ENCODE measurements at places on chromosomes 7 and 10.
A peak's percentile ranks its signal among the peaks of the same experiment; 100 is the strongest.

DNA sequence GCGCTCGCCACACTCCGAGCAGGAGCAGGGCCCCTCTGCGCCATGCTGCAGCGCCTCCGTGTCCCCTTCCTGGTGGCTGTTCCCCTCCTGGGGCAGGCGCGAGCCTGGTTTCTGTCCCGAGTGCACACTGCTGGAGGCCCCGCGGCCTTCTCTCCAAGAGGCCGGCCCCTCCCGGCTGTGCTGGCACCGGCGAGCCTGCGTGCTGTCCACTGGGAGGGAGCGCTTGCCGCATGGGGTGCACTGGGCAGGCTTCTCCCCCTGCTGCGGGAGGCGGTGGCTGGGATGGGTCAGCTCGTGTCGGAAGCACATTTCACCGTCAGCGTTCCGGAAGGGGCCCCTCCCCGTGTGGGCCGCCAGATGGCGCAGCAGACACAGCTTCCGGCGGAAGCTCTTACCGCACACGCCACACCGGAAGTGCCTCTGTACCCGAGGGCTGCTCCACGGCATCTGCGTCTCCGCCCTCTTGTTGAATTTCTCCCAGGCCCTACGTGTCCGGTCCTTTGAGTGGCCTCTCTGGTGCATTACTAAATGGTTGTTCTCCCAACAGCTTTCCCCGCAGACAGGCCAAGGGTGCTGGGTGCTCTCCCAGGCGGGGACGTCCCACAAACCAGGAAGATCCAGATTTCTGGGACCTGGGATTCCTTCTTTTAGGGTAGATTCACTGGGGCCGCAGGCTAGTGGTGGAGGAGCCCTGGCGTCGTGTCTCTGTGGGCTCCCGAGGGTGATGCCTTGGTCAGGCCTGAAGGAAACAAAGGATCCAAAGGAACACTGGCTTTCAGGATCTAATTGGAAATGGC, 18.7 kb downstream of the ZNF786 start:
- DNase-seq: no peak

- peak; percentile 21 for DNase-seq
Measured at GRCh38 chr10:30581779-30582380, 47.7 kb downstream of the LYZL2 start.

GRCh38 chr7:2613098-2613930, 18.5 kb upstream of the TTYH3 start:
- DNase-seq: no peak

GRCh38 chr10:52474265-52474664, 160.2 kb downstream of the DKK1 start:
- no peak for DNase-seq

DNA sequence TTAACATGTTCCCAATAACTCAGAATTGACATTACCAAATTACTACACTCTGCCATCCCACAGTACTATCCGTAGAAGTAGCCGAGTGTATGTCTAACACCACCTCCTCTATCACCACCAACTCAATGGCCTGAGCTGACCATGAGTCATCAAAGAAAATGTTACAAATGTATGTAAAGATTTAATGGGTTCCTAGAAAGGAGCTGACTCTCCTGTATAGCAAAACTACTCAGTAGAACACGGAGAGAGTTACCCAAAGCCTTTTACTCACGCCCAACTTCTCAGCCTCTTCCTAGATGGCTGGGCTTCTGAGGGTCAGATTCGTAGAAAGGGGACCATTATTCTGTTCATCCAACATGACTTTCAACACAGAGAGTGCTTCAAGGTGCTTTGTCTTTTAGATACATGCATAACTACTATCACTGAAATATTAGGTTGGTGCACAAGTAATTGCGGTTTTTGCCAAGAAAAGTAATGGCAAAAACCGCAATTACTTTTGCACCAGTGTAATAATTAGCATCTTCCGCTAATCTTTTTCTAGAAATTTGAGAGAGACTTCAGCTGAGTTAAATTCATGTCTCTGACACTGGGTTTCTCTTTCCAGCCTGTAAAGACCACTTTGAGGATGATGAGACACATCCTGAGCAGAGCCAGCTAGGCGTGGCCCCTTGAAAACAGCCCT, 24.0 kb upstream of the NANOS1 start:
- DNase-seq: no peak

DNA sequence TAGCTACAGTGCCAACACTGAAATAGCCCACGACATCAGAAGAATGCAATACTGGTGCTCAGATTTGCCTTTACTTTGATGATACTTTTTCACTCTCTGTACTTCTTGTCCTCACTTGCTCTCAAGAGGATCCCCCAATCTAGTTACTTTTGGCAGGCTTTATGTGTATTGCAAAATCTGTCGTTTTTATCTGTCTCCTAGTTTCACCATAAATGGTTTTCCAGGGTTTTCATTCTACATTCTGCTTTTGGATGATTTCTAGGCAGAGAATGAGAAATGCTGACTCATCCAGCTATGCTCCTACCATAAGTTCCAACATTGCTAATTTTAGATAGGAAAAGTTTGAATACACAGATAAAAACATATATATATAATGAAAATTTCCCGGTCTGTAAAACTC, 659.5 kb upstream of the NRG3 start:
- DNase-seq: no peak

DNA sequence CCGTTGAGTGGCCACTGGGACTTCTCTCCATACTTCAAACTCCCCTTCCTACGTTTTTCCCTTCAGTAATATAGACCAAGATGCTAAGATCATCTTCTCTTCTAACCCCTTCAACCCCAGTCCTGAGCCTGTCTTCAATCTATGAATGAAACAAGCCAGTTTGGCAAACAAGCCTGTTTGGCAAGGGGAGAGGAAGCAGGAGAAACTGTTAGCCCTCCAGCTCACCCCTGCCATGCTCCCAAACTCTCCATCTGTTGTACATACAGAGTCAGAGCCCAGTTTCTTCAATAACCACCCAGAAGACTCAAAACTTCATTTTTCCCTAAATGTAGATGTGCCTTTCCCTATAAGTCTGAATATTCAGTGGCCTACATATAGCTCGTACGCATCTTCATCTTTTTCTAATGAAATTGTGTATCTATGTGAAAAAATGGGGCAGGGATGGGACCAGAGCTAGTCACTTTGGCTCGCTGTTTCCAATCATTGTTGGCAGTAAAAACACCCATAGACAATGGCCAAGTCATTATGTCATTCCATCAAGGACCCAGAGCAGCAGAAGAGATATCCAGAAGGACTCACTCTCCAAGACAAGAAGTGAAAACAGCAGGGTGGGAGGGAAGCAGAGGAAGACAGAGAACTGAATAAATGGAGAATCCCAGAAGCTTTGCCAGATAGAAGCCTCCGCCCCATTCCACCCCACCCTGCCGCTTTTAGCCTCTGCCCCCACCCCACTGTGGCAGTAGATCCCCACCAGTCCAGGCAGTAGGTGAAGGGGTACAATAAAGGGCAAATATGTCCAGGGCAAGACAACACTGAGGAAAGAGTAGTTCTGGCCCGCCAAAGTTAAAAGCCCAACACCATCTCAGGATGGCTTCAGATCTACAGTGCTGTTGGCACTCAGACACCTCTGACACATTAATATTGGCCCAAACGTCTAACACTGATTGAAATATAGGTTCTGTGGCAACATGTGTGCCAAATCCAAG, 87.3 kb downstream of the DOCK4 start:
- no peak for DNase-seq

GRCh38 chr7:78073609-78074382, 275.2 kb downstream of the PHTF2 start:
- peak; percentile 70 for DNase-seq

- DNase-seq: no peak
Measured at GRCh38 chr10:97399843-97400545, 1.1 kb downstream of the RRP12 start.

GRCh38 chr10:81877596-81877995, 2.6 kb downstream of the NRG3 start:
- DNase-seq: no peak

DNA sequence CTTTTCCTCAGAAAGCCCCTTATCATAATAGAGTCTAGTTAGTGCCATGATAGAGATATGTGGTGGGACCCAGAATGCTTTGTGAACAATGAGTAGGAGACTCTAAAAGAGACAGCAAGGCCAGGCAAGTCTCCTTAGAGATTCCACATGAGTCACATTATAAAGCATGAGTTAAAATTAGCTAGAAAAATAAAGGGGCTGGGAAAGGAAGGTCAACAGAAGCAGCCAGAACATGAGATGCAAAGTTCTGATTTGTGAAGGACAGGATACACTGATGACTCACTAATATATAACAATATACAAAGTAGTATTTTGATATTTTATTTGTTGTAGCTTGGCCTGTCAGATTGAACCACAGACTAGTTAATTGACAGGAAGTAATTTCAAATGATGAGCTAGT, 25.3 kb upstream of the SNX13 start:
- DNase-seq: no peak

GRCh38 chr10:113691381-113691780, 11.7 kb downstream of the CASP7 start:
- DNase-seq: no peak

GRCh38 chr7:39414224-39415035, 151.8 kb upstream of the YAE1 start:
- peak; percentile 66 for DNase-seq

DNA sequence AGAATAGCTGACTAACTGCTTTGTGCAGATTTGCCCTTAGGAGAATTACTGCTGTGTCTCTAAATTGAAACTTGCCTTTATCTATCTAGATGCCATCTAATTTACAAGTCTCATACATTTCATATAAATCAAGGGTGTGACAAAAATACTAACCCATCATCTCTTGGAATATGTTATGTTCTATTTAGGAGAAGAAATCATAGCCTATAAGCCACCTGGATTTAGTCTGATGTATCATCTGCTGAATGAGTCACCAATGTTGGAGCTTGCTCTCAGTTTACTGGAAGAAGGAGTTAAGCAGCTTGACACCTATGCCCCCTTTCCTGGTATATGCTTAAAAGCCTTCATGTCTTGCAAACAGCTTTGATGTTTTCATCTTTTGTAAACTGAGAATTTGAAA, 43.5 kb downstream of the NUP205 start:
- DNase-seq: no peak

DNA sequence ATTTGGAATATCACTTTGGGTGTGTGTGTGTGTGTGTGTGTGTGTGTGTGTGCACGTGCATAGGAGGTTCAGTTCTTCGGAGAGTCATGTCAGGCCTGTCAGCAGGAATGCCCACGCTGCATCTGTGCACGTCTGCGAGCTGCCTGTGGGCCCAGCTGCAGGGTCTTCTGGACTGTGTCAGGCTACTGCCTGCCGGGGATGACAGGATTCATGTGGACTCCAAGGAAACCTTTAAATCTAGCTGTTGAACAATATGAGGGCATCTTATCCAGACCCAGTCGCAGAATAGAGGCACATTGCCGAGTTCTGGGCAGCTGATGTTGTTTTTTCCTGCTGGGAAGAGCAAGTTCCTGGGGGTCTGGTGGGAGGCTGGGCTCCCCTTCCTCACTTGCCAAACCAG, 19.0 kb downstream of the AQP1 start:
- no peak for DNase-seq

DNA sequence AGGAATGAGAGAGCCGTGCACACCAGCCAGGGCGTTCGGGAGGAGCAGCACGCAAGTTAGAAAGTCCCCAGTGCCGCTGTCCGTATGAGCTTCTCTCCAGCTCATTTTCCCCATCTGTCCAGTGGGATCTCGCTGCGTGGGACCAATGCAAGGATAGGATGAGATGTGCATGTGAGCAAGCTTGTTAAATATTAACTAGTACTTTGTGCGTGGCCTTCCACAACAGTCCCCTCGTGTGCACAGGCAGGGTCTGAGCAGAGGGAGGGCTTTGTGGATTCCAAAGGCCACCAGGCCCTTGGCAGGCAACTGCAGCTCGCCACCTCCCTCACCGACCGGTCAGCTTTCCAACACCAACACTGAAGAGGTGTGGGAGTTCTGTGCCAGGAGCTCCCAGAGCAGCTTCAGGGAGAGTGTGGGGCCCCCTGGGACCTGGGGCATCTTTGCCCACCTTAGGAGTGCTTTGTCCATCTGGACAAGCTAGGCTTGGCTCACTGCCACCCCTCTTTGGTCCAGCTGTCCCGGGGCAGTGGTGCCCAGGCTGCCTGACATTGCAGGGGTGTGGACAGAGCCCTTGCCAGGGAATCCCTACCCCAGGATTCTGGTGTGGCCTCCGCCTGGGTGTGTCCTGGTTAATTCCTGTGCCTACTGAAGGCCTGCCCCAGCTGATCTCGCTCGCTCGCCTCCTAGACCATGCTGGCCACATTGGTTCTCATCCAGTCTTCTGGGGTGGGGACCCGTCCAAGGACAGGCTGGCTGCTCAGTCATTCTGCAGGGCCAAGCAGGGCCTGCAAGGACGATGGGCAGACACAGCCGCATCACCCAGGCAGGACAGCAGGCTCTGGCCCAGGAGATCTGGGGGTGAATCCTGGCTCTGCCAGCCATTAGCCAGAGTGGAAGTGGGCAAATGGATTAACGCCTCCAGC, 5.3 kb downstream of the FAM20C start:
- no peak for DNase-seq

GRCh38 chr10:44267007-44267406, 117.9 kb downstream of the CXCL12 start:
- no peak for DNase-seq

- DNase-seq: no peak
Measured at GRCh38 chr10:34166354-34166753, 648.7 kb downstream of the PARD3 start.

- DNase-seq: no peak
Measured at GRCh38 chr7:56537477-56537876, 421.3 kb upstream of the NUPR2 start.

- DNase-seq: no peak
Measured at GRCh38 chr10:75553550-75553949, 122.1 kb downstream of the LRMDA start.

DNA sequence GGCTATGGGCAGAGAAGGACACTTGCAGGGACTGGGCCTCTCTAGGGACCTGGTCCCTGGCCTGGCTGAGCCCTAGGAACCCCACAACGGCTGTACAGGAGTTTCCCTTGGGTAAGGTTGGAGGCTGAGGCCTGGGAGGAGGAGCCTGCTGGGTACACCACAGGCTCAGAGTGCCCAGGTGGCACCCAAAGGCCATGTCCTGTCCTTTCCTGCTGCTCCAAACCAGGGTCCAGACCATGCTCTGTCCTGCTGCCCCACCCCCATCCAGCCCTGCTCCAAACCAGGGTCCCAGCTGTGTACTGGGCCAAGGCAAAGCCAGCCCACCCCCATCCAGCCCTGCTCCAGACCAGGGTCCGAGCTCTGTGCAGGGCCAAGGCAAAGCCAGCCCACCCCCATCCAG, 35.3 kb upstream of the ZNF488 start:
- DNase-seq: no peak

GRCh38 chr10:121983852-121984251, 5.1 kb upstream of the TACC2 start:
- DNase-seq: no peak

- DNase-seq: no peak
Measured at GRCh38 chr10:118635674-118636402, 40.4 kb upstream of the PRLHR start.

All from NCI-H2081 (cell line).